ENCODE measurements at places on chromosomes 7 and 10.

DNA sequence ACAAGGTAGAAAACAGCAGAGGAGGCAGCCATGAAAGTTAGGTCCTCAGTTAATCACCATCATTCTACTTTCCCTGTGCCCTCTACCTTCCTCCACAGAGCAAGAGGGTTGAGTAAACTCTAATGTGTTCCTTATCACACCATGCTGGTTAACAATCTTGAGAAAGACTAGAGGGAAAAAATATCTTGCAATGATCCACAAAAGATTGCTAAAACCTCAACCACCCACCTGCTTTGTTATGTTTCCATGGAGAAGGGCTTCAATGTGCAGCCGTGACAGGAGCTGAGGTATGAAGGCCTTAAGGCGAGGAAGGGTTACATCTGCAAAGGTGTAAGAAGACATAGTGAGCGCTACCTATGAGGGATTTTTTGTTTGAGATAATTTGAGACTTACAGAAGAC lies 103.9 kb downstream of the IDE start:
- no peak for DNase-seq

DNA sequence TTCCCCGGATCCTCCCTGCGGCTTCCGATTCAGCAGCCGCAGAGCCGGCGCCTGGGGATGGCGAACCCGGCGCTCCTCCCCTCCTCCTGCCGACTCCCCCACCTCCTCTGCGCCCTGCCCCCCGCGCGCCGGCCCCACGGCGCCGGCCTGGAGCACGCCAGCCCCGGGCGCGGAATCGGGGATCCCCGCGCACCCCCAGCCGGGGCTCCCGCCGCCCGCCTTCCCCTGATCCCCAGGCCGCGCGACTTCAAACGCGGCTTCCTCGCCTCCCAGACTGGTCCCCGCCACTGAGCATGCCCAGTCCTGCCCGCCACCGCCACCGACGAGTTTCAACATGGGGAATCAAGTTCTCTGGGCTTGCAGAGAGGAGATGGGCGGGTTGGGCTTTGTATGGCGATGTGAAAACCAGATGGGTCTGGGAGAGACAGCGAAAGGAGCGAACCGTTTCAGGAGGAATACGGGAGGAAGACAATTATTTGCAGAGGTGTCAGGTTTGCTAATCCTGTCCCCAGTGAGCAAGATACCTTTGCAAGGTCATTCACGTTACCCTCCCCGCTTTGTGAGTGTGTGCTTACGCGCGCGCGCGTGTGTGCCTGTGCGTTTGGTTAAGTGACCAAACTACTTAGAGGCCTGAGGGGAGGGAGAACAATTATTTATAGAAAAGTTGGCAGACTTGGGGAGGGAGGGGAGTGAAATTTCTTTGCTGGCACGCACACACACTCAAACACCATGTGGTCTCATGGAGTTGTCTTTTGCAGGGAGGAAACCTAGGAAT lies at the start of gene PANK1:
Gene PANK1 (minus strand): TSS at position 276 of the 775 bp plus-strand sequence. CDS start 351 bp downstream, outside the sequence.
- DNase-seq, result peak; percentile 64

DNA sequence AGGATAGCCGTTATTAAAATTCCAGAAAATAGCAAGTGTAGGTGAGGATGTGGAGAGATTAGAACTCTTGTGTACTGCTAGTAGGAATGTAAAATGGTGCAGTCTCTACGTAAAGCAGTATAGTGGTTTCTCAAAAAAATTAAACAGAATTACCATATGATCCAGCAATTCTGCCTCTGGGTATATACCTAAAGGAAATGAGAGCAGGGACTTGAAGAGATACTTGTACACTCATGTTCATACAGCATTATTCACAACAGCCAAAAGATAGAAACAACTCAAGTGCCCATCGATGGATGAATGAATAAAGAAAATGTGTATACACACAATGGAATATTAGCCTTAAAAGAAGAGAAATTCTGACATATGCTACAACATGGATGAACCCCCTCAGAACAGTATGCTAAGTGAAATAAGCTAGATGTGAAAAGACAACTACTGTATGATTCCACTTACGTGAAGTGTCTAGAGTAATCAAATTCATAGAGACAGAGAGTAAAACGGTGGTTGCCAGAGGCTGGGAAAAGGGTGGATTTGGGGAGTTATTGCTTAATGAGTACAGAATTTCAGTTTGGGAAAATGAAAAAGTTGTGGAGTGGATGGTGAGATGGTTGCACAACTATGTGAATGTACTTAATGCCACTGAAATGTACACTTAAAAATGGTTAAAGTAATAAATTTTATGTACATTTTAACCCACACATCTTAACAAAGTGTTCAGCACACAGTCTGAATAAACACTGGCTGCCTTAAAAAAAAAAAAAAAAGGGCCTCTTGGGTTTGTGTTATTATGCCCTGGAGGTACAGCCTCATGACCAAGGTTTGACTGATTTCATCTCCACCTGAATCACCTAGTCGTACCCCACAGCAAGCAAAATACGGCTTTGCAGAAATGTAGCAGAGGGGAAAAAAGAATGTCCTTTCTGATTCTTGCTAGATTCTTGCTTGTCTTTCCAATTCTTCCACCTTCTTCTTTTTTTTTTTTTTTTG lies 26.2 kb downstream of the BUB3 start:
- DNase-seq, result no peak

DNA sequence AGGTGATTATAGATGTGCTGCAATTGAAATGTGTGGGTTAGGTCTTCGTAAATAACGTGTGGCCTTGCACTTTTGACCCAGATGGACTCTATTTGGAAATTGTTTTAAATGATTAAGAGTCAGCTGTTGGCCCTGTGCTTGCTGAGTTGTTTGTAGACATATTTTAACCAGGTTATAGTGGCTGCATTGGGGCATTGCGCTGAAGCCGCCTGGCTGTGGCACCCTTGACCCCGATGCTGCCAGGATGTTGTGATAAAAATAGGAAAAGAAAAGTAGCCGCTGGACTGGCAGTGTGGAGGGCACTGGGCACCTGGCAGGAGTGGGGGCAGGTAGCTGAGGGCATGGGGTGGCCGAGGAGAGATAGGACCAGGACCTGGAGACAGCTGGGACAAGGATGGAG lies 13.4 kb downstream of the LRRC27 start:
- DNase-seq, result no peak

DNA sequence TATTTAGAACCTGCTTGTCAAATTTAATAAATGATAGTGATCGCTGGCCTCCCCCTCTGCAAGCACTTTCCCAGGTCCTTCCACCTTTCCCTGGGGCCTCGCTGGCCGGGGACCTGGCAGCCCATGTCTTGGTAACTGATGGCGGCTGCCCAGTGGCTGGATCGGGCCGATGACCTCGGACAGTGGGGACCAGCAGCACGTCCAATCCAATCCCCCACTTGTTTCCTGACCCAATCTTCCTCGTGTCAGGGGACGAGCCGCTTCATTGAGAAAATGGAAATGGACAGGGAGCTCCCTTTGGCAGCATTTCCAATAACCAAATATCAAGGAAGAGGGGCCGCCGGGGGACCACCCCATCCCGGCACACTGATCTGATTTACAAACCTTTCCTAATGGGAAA lies 17.2 kb downstream of the EBF3 start:
- DNase-seq, result no peak

DNA sequence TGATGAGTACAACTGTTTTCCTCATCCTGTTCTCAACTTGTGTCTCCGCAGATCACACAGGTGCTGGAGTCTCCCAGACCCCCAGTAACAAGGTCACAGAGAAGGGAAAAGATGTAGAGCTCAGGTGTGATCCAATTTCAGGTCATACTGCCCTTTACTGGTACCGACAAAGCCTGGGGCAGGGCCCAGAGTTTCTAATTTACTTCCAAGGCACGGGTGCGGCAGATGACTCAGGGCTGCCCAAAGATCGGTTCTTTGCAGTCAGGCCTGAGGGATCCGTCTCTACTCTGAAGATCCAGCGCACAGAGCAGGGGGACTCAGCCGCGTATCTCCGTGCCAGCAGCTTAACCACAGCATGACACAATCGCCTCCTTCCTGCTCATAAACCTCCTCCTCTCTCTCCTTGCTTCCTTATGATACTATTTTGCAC lies 126.7 kb upstream of the PRSS58 start:
- no peak for DNase-seq

DNA sequence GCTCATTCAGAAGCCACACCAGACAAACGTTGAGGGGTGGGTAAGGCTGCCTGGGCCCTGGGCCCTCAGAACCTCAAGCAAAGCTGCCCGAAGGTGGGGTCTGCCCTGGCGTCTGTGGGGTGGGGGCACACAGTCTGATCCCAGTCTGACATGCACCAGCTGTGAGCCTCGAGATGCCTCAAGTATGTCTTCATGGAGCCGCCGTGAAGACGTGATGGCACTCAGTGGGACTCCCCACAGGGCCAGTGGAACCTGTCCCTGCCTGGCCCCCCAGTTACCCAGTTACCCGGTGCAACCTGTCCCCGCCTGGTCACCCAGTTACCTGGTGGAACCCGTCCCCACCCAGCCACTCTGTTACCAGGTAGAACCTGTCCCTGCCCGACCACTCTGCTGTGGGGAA lies 351.2 kb downstream of the PTPRN2 start:
- no peak for DNase-seq

DNA sequence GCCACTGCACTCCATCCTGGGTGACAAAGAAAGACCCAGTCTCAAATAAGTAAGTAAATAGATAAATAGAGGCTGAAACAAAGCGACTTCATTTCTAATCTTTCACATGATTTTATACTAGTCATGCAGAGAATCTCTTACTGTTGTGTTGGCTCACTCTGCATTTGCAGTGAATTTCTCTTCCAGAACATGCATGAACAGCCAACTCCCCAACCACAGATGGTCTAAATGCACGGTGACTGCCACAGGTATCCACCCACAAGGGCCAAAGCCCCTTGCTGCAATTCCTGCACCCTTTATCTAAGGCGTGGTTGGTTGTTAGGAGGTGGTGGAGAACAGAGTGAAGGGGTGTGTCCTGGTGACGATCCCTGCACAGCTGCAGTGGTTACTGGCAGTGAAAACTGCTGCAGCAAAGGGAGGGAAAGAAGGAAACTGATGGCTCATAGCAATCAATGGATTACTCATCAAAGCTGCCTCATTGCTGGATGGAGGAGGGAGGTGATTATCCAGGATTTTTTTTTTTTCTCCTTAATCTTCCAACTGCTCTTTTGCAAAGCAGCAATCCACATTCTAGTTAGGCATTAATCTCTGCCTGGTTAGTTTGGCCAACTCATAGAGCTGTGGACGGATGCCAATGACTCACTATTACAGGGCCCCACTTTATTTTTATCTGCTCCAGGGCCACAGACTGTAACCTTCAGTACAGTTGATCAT lies 50.6 kb downstream of the PRTFDC1 start:
- DNase-seq, result no peak

DNA sequence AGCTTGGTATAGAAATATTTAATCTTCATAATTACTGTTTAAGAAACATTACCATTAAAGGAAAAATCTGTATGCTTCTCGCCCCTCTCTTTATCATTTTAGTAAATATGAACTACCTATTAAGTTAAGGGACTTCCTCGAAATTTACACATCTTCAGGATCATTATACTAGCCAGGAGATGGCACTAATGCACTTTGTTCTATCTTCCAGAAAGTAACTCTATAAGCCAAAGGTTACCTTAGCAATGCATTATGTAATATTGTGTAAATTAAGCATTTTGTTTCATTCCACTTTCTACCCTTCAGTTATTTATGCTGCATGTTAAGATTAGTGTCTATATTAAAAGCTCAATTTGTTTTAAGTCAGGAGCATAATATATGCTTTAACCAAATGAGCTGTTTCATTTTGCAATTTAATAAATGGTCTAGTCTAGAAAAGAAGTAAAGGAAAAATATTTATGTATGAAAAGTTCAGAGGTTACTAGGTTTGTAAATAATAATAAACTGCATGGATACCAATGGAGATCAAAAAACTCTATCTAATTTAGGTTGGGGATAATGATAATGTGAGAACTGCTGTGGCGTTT lies 128.5 kb downstream of the ANKRD7 start:
- DNase-seq, result no peak

- no peak for DNase-seq
Measured at GRCh38 chr7:139423091-139423490, 60.4 kb downstream of the KLRG2 start.

DNA sequence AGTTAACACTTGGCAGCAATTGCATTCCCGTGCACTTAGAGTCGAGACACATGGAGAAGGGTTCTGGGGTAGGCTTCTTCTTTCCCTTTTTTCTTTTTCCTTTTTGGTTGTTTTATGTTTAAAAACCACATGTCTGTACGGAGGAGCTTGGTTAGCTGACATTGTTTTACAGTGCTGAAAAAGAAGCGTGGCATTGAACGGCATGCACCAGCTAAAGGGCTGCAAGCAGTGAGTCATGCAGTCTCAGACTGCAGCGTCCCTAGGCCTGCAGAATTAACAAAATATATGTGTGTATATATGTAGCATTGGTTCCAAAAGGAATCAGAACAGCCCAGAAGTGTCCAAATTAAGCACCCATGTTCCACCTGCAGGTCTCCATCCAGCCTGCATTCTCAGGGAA lies 211.0 kb downstream of the TCF7L2 start:
- DNase-seq, result no peak

- no peak for DNase-seq
Measured at GRCh38 chr10:87991946-87992345, 128.5 kb downstream of the PTEN start.

DNA sequence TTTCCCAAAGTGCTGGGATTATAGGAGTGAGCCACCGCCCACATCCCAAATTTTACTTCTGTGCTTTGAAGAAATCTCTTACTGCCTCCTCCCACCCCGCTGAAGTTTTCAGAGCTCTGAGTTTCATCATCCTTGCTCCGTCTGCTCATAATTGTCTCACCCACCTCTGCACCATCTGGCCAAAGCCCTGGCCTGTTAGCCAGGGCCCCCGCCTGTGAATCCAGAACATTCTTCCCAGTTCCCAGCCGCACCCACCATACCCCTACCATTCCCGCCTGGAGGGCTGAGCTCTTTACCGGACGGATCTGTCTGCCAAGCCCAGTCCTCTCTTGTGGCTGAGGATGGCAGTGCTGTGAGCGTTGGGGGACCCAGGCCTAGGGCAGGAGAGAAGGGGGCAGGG lies 14.5 kb downstream of the SSC4D start:
- DNase-seq, result no peak

DNA sequence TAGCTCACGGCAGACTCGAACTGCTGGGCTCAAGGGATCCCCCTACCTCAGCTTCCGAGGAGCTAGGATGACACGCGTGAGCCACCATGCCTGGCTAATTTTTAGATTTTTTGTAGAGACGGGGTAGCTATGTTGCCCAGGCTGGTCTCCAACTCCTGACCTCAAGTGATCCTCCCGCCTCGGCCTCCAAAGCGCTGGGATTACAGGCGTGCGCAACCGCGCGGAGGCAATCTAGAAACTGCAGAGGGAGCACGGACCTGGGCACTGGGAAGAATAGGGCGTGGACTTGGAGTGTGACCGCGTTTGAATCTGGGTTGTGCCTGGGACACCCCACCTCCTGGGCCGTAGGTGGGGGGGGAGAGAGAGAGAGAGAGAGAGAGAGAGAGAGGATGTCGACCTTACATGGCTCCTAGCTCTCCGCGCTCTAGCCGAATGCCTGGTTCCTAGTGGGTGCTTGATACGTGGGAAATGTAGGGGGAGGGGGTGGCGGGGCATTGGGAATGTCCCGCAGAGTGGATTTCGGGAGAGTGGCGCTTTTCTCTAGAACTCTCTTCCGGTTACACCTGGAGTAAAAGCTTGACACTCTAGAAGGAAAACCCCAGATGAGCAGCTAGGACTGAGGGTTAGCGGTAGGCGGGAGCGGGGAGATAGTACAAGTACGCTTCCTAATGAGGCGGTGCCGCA lies 1.2 kb upstream of the MAP3K8 start:
- DNase-seq, result no peak

- no peak for DNase-seq
Measured at GRCh38 chr10:52801947-52802346, 29.4 kb upstream of the MBL2 start.

Measured in stimulated activated CD4-positive, alpha-beta T cell treated with anti-CD3 and anti-CD28 coated beads, Interleukin-1b, Interleukin-23, amount 100 ng/mL, for 4 hours (primary cell).